ENCODE measurements at places on chromosomes 3 and 15. TPM values are rescaled to one million over a fixed set of nuclear protein-coding genes. Genes with fewer than 3 reads are reported as not detected.
A peak's percentile ranks its signal among the peaks of the same experiment; 100 is the strongest.

WWTR1 gene
- not detected for polyA plus RNA-seq

GXYLT2 gene
- not detected for polyA plus RNA-seq

VPS39 gene
- polyA plus RNA-seq = 16.8 TPM

SLC24A5 gene
- not detected for polyA plus RNA-seq

SMC4 gene
- polyA plus RNA-seq = 17.2 TPM

CKMT1A gene
- not detected for polyA plus RNA-seq

NOX5 gene
- not detected for polyA plus RNA-seq

OXTR gene
- 0.03 TPM for polyA plus RNA-seq

GRCh38 chr3:122299872-122300460 is 25.1 kb upstream of the CSTA start:
- DNase-seq = peak; percentile 67

DNA sequence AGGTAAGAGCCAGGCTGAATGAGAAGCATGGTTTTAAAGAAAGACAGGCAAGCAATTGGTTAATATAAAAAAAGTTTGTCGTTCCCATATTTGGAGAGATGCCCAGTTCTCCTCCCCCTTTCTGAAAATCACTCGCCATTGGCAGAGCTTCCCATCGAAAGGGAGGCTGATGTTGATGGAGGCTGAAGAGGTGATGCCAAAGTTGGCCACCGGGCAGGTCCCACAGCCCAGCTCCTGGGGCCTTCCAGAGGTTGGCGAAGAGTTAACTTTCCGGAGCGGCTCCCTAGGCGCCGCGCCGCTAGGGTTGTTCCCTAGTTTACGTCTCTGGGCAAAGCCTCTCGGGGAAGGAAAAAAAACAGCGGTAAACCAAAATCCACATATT is 793 bp downstream of the PCOLCE2 start:
- DNase-seq = no peak

DNA sequence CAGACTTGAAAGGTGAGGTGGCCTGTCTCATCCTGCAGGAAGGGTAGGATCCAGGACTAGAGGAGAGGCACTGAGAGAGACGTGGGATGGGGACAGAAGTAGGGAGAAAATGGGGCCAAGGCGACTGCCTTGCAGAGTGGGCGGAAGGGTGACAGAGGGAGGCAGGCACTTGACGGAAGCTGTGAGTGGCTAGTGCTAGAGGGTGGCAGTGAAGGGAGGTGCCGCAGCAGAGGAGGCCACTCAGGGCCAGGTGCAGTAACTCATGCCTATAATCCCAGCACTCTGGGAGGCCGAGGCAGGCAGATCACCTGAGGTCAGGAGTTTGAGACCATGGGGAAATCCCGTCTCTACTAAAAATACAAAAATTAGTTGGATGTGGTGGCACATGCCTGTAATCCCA is 7.3 kb downstream of the CCDC33 start:
- DNase-seq = no peak

DNA sequence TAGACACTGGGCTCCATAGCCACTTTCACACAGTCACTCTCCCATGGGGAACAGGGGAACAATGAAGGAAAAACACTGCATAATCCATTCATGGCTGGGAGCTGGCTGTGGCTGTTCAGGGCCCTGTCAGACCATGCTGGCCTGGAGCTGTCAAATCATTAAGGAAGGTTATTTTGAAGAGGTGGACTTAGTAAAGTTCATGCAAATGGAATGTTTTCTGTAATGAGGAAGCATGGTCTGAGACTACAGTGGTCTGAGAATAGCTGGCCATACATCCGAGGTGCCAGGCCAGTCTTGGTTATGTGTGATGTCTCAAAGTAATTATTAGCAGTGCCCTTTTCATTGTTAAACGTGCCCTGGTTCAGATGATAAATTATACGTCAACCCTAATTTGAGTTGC is 117.1 kb upstream of the MRPS22 start:
- no peak for DNase-seq

DNA sequence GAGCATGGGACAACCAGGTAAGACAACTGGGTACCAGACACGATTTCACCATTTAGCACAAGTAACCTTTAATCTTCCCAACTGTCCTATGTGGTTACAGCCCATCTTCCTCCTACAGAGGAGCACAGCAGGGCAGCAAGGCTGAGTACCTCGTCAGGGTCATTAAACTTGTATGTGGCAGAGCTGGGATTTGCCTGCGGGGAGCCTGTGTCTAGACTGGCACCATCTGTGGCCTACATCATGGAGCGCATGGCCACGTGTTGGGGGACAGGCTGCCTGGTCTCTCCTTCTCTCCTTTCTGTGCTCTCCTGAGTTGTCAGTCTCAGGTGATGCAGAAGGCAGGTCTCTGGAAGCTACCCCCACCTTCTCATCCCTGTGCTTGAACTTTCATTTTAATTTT is 32.2 kb downstream of the GOLGA6A start:
- DNase-seq = no peak

DNA sequence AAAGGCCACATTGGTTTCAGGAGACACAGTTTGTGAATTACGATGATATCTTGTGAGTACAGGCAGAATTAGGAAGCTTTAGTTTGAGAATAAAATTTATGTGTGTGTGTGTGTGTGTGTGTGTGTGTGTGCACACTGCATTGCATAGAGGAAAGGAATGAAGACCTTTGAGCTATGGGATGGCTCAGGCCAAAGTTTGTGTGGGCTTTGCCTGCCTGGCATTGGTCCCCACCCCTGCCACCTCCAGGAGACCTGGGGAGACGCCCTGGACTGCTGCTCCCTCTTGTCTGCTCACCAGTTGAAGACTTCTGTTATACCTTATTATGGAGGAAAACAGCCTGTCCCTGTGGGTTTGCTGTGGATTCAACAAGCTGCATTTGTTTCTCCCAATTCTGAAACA is 37.2 kb downstream of the TIGIT start:
- DNase-seq = no peak

- DNase-seq = no peak
Measured at GRCh38 chr15:44264148-44264547, 24.4 kb upstream of the GOLM2 start.

DNA sequence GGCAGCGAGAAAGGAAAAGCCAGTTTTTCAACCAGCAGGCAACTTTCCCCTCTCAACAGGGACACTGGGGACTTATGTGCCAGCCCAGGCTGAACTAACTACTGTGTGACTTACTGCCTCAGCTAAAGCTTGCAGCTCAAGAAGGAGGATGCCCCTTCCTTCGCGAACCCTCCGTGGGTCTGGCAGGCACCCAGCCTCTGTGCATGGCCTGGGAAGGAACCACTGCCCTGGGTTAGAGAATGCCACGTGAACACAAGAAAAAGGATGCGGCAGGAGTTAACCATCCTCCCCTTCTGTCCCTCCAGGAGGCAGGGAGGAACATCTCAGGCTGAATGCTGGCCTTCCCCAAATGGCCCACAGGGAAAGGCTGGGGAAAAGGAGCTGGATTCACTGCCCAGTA is 29.0 kb downstream of the CHDH start:
- no peak for DNase-seq

GRCh38 chr3:177237206-177237605 is 39.9 kb upstream of the TBL1XR1 start:
- no peak for DNase-seq

DNA sequence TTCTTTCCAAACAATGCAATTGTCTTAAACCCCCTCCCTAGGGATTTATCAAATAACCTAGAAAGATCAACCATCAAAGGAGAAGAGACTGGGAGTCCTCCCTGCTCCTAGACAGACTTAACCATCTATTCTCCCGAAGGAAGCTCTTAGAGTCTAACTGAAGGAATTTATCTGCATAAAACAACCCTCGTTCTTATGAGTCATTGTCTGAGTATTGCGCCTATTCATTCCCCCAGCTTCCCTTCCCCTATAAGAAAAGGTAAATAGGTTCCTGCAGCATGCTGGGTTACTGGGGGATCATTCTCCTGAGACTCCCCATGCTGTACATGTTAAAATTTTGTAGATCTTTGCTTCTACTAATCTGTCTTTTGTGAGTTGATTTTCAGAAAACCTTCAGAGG is 412.7 kb downstream of the OCA2 start:
- DNase-seq = no peak

DNA sequence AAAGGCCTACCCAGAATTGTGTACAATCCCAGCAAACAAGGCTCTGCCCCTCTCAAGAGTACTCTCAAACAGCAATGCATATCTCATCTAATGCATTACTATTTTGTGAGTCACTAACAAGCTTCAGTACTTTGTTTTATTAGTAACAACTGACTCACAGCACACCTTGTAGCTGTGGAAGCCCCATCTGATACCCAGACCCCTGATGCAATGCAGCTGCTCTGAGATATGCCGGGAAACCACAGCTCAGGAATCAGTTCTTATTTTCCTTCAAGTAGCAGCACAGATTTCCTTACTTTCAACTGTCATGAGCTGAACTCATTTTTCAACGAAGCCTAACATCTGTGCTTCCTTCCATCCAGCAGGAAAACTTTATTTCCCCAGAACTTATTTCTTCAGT is 37.8 kb downstream of the CCNL1 start:
- no peak for DNase-seq

- no peak for DNase-seq
Measured at GRCh38 chr3:39531665-39532064, 64.2 kb downstream of the MOBP start.

GRCh38 chr15:74584204-74584603 is 31.4 kb upstream of the CLK3 start:
- no peak for DNase-seq

DNA sequence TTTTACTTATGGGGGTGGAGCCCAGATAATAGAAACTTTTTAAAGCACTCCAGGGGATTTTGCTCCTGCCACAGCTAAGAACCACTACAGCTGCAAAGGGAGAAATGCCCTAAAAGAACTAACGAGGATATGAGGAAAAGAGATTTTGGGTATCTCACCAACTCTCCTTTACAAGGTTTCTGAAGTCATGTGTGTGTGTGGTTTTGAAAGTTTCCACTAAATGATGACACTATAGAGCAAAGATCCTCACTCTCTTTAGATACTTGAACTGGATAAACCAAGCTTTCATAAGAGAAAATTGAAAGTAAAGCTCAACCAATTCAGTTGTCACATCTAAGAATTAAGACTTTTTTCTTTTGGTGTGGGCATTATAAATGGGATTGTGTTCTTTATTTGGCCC is 455.3 kb upstream of the ALCAM start:
- no peak for DNase-seq

GRCh38 chr3:134535186-134535970 is 49.5 kb downstream of the CEP63 start:
- DNase-seq = peak; percentile 62
